Activated CD4-positive, alpha-beta T cell treated with anti-CD3 and anti-CD28 coated beads for 36 hours (primary cell): ENCODE measurements at places on chromosomes 13 and 19. TPM values are rescaled to one million over a fixed set of nuclear protein-coding genes. Genes with fewer than 3 reads are reported as not detected.

Gene NCLN
- total RNA-seq = 55.6 TPM

Gene CATSPERD
- not detected for total RNA-seq

- no peak for DNase-seq
Observed at GRCh38 chr13:112897956-112898620, 70.9 kb upstream of the MCF2L start.

DNA sequence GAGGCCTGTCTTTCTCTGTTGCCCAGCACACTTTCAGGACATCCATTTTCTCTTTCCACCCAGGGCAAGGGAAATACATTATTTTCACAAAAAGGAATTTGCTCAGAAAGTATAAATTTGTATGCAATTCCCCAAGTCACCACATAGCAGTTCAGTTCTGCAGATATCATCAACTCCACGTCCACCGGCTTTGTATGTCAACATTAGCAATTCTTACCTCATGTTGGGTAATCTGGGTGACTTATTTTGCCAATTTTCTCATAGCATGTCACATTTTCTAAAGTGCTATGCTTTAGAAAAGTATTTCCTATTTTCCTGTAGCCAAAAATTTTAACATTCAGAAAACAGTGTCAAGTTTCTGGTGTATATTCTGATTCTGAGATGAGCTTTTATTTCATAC is 501.8 kb downstream of the EFNB2 start:
- DNase-seq = no peak

DNA sequence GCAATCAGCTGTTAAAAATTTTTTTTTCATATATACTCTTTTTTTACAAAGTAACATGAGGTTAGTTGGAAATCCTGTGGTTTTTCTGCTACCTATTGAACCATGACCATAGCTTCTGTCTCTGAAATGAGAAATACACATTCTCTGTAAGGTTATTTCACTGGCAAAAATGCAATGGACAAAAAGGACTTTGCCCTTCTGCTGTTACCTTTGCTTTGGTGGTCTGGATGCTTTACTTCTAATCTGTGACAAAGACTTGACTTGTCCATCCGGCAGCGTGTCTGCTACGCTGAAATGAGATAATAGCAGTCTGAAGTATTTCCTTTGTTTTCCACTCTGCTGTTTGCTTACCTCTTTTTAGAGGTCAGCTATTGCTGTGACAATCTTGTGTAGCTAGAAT is 412.8 kb downstream of the SLITRK6 start:
- DNase-seq = no peak

- no peak for DNase-seq
Observed at GRCh38 chr19:34711890-34712289, 22.2 kb upstream of the ZNF181 start.
